ENCODE measurements at places on chromosomes 4 and X.

DNA sequence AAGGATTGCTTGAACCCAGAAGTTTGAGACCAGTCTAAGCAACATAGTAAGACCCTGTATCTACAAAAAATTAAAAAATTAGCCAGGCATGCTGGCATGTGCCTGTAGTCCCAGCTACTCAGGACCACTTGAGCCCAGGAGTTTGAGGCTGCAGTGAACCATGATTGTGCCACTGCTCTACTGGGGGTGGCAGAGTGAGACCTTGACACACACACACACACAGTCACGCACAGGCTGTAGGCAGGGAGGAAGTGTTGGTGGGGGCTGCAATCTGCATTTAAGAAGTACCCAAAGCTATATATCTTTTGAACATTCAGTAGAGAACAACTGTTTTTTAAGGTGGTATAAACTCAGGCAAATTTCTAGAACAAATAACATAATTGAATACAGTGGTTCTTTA lies 7.2 kb downstream of the SCRG1 start:
- H3K27me3 ChIP-seq = no peaks in the 10 kb centered on the region
- peaks cover 7% of the 10 kb centered on the region for H3K36me3 ChIP-seq
- no peak for DNase-seq
- no peak overlapping the region for H3K27ac ChIP-seq
- no peak overlapping the region for H3K4me3 ChIP-seq

- no peak for DNase-seq
- H3K4me3 ChIP-seq = no peak overlapping the region
- no peaks in the 10 kb centered on the region for H3K36me3 ChIP-seq
- H3K4me1 ChIP-seq = no peaks in the 10 kb centered on the region
- H3K27ac ChIP-seq = no peak overlapping the region
Measured at GRCh38 chrX:148371291-148371690, 129.1 kb upstream of the AFF2 start.

GRCh38 chr4:53925050-53925605 lies 139.3 kb downstream of the CHIC2 start:
- no peak for DNase-seq
- no peaks in the 10 kb centered on the region for H3K27me3 ChIP-seq
- peaks cover 3% of the 10 kb centered on the region for H3K4me1 ChIP-seq

DNA sequence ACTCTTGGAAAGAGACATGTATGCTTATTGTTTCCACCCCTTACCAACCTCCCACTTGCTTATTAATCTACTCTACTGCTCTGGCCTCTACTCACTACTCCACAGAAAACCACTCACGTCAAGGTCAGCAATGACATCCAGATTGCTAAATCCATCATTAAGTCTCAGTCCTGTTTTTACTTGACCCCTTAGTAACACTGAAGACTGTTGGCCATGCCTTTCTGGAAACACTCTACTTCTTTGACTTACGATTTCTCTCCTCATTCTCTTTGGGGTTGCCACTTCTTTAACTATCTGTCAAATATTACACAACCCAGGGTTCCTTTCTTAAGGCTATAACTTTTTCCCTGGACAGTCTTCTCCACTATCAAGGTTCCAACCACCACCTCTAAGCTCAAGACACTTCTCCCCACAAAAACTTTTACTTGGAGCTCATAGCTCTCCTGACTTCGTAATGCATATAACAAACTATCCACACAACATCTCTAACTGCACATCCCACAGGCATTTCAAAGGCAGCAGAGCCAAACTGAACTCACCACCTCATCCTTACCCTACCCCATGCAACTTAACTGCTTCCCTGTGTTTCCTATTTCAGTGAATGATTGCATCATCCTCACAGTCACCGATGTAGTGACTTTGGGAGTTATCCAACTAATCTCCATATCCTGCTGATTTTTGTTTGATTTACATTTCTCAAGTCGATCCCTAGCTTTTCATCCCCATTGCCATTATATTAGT lies 15.8 kb upstream of the MAGEA4 start:
- no peaks in the 10 kb centered on the region for H3K4me1 ChIP-seq
- no peaks in the 10 kb centered on the region for H3K36me3 ChIP-seq
- DNase-seq = no peak
- no peak overlapping the region for H3K4me3 ChIP-seq
